T-helper 2 cell treated with Interferon-gamma antibody and Interleukin-4, amounts not matched to agents 5 μg/mL and 100 μg/mL, for 36 hours (primary cell): ENCODE measurements at places on chromosomes 5 and 9.
A peak's percentile ranks its signal among the peaks of the same experiment; 100 is the strongest.

DNA sequence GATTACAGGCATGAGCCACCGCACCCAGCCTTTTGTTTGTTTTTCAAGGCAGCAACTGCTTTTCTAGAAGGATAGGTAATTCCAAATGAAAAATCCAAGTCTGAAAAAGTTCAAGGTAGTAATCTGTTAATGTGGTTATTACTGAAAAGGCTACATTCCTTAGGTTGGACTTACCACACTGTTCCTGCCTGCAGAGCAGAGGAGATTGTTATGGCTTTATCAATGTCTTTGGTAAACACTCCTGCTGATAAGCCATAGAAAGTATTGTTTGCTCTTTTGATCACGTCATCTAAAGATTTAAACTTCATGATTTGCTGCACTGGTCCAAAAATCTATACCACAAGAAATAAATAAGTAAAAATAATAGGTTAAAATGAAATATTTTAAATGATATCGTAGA, 43.4 kb downstream of the ALDH1A1 start:
- H3K4me1 ChIP-seq, result no peaks in the 10 kb centered on the region
- H3K27ac ChIP-seq, result no peak overlapping the region
- H3K4me3 ChIP-seq, result no peak overlapping the region
- no peaks in the 10 kb centered on the region for H3K27me3 ChIP-seq
- H3K36me3 ChIP-seq, result no peaks in the 10 kb centered on the region

DNA sequence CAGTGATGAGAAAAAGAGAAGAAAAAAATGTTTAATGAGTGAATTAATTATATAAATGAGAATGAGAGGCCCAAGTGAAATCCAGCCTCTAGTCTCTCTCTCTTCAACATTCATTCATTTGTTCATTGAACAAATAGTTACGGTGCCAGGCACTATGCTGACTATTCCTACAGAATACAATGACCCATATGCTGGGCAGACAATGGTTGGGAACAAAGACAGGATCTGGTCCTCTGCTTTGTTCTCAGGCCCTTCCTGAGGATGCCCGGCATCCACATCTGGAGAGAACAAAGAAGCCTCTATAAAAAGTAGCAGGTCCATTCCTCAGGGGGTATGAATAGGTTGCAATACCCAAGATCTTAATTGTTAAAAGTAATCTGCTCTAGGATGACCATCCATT, 6.9 kb downstream of the ADAM19 start:
- H3K4me1 ChIP-seq, result peaks cover 58% of the 10 kb centered on the region
- DNase-seq, result no peak
- peaks cover 86% of the 10 kb centered on the region for H3K36me3 ChIP-seq
- H3K27ac ChIP-seq, result peak overlapping the region; percentile 17
- peak overlapping the region; percentile 68 for H3K4me3 ChIP-seq

GRCh38 chr9:130446101-130446861, 1.5 kb downstream of the ASS1 start:
- peaks cover 17% of the 10 kb centered on the region for H3K27me3 ChIP-seq
- DNase-seq, result no peak
- H3K4me3 ChIP-seq, result peak overlapping the region; percentile 68
- peaks cover 12% of the 10 kb centered on the region for H3K4me1 ChIP-seq
- no peak overlapping the region for H3K27ac ChIP-seq

DNA sequence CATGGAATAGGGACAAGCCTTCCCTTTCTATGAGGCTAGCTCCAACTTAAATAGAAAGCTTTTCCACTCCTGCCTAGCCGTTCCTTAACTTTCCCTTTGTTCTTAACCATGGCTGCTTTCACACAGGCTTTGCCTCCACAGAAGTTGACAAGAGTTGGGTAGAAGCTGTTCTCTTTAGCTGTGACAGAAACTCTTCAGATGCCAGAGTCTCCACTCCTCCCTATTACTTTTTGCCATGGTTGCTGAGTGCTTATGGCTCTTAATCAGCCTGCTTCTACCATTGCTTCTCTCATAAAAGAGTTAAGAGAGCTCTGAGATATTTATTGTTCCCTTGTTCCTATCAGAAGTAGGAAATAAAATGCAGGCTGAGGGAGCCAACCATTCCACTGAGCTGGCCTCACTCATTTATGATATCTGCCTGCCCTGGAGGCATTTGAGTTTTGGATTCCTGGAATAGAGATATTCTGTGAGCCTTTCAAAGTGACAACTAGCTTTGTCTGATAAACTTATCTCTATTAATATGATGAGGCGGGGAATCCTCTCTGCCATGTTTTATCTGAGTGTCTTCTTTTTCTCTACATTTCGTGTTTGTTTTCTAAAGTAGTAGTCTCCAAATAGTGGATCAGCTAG, 162.6 kb downstream of the DMAC1 start:
- no peak overlapping the region for H3K27ac ChIP-seq
- H3K36me3 ChIP-seq, result no peaks in the 10 kb centered on the region
- peaks cover 5% of the 10 kb centered on the region for H3K27me3 ChIP-seq
- H3K4me1 ChIP-seq, result peaks cover 5% of the 10 kb centered on the region

DNA sequence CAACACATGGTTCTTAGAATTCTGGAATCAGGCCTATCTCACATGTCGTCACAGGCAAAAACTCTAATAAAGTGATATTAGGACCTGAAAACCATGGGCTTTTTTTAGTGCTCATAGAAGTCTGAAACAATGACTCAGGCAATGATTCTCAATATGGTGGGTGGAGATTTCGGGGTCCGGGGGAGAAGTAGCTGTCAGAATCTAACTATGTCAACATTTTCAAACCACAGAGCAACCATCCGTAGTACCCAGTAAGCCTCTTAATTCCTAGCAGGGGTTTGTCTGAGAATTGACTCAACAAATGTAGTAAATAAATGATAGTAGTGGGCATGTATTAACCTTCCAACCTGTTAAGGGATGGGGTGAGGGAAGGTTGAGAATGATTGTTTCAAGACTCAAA, 2.6 kb downstream of the AMACR start:
- no peak for DNase-seq
- no peak overlapping the region for H3K27ac ChIP-seq
- peaks cover 33% of the 10 kb centered on the region for H3K4me1 ChIP-seq
- peaks cover 2% of the 10 kb centered on the region for H3K27me3 ChIP-seq
- H3K36me3 ChIP-seq, result peaks cover 16% of the 10 kb centered on the region

DNA sequence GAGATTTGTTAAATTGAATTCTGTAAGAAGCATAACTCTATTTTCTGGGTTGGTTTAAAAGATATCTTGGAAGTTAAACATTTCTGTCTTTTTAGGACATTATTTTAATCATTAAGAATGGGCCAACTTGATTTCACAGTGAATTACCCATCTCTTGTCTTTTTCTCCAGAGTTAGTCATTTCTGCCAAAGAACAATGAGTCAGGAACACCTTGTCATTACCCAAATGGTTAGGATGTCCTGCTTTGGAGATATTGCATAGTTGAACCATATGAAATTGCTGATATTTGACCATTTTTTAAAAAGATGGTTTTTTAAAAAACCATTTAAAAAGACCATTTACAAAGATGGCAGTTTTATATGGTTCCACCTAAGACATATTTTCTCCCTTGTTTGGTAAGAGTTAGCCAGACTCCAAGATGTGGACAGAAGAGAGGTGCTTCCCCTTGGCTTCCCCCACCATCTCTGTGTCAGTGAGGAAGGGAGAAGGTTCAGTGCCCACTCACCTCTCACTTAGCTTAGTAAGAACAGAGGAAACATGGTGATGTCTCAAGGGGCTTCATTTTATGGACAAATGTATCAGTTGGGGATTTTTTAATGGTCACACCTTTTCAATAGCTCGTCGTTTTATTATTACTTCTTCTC, 103.0 kb downstream of the PCSK1 start:
- no peaks in the 10 kb centered on the region for H3K4me1 ChIP-seq
- DNase-seq, result no peak
- peaks cover 9% of the 10 kb centered on the region for H3K27me3 ChIP-seq
- H3K4me3 ChIP-seq, result no peak overlapping the region

DNA sequence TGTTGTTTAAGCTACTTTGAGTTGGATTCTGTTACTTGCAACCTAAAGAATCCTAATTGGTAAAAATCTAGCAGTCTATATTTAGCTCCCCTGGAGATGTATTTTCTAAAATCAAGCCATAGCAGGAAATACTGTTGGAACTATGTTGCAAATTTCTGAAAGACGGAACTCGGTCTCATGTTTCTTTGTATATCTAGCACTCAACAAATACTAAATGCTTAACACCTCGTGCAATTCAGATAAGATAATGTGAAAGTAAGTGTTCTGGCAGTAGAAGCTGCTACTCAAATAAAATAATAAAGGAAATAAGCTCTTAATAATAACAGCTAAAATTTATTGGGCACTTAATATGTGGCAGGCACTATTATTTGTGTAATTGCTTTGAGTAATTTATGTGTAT, 10.9 kb upstream of the PRELID2 start:
- no peaks in the 10 kb centered on the region for H3K4me1 ChIP-seq
- DNase-seq, result no peak
- H3K4me3 ChIP-seq, result no peak overlapping the region
- no peak overlapping the region for H3K27ac ChIP-seq

- H3K27me3 ChIP-seq, result no peaks in the 10 kb centered on the region
- H3K36me3 ChIP-seq, result no peaks in the 10 kb centered on the region
- H3K27ac ChIP-seq, result no peak overlapping the region
- no peaks in the 10 kb centered on the region for H3K4me1 ChIP-seq
- DNase-seq, result no peak
Measured at GRCh38 chr5:41334758-41335157, 121.4 kb upstream of the C6 start.

DNA sequence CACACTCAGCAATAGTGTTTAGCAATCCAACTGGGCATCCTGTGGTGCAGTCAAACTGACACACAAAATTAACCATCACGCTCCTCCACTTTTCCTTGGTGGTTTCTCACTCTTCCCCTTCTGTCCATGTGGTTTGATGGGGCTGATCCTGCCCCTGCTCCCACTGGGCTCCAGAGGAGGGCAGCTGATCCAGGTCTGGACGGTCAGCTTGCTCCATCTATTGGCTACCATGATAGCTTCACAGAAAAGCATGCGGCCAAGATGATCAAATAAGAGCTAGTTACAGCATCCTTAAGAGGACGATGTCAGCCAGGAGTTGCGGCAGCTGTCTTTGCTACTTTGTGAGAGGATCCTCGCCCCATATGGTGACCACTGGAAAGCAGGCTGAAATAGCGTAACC, 29.6 kb upstream of the RANBP17 start:
- H3K4me3 ChIP-seq, result no peak overlapping the region
- DNase-seq, result no peak
- H3K27me3 ChIP-seq, result no peaks in the 10 kb centered on the region
